Stimulated activated CD4-positive, alpha-beta T cell treated with anti-CD3 and anti-CD28 coated beads, Interleukin-1b, Interleukin-23, amount 100 ng/mL, for 24 hours (primary cell): ENCODE measurements at places on chromosomes 7 and 10.

DNA sequence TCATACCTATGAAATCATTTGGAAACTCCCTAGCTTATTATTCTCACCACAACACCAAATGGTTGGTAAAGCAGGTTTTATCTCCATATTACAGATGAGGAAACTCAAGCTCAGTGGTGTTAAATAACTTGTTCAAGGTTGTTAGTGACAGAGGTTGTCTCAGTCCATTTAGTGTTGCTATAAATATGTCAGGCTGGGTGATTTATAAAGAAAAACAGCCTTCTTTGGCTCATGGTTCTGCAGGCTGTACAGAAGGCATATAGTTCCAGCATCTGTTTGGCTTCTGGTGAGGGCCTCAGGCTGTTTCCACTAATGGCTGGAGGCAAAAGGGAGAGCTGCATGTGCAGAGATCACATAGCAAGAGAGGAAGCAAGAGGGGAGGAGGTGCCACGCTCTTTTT, 96.6 kb downstream of the ZNF438 start:
- DNase-seq, result no peak

DNA sequence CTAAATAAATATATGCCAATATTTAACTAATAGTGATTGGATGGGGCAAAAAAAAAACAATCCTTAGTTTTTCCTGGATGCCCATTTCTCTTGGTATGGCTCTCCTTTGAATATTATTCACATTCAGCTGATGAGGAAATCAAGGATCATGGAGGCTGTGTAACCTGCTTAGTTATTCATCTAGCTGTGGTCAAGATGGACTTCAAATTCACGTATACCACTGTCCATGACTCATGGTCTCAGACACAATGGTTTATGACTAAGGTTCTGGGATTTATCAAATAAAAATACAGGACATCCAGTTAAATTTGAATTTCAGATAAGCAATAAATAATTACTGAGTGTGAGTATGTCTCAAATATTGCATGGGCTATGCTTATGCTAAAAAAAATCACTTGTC, 191.5 kb upstream of the CELF2 start:
- no peak for DNase-seq

DNA sequence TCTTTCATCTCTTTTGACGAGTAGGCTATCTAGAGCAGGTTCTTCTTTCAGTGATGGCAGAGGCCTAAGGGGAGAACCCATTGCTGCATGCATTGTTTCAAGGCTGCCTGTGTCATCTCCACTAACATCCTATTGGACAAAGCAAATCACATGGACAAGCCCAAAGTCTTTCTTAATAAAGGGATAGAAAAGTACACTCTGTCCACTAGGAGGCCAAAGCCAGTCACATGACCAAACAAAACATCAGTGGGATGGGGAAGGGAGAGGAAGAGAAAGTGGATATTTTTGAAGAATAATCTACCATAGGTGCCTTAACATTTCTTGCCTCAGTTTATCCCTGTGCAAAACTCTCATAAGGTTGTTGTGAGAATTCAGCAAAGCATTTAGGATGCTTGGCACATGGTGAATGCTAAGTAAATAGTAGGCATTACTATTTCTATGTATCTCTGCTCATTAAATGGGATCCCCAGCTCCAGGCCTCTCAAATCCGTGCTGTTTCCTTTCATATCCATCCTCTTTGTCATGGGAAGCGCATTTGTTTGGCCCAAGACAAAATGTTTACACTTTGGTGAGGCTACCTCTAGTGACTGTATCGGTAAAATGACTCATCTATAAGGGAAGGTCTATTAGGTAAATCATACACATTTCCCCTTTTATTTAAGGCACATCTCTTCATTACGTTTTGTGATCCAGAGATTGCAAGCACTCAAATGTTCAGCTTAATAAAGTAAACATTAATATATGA, 16.7 kb upstream of the CADPS2 start:
- DNase-seq, result no peak

DNA sequence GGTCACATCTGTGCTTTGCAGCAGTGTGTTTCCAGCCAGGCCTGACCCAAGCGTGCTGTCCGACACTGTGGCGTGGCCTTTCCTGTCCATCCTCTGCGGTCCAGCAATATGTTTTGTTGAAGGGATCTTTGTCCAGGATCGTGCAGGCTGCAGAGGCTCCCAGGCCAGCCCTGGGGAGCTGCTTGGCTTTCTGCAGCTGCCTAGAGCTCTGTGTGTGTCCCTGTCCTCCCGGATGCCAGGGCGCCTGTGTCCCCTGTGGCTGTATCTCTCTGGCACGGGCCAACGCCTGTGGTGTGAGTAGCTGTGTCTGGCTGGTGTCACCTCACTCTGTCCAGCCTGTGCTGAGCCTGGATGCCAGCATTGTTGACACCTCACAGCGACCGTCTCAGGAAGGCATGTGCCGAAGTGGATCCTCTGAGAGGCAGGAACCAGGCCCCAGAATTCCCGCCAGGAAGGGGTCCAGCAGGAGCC, 94.5 kb downstream of the INPP5A start:
- DNase-seq, result no peak

DNA sequence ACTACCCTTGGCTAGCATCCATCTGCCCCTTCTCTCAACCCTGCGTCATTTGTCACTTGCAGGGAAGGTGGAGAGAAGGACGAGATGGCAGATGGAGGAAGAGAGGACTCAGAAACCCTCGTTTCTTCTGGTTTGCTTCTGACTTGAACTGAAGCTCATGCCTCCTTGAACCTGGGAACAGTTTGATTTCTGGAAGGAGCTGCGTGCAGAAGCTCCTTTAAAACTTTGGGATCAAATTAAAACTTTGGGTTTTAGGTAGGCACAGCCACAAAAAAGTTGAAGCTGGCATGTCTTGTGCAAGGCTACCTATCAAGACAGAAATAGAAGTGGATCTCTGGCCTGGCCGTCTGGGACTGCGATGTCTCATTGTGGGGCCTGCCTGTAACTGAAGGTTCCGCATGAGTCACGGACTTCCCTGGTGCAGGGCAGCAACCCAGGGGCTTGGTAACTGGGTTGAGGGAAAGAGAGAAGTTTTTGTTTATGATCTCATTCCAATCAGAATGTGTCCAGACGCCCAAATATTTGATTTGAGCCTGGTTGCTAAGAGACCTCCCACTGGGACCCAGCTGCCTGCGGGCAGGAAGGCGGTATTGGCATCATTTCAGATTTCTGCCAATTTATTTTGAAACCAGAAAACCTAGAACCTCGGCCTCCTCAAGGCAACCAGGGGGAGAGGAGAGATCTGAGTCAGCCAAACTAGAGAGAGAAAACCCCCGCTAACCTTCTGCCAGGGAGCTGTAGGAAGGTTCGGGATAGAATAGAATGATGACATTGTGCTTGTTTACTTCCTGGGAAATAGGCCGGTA, 15.8 kb upstream of the CAMK1D start:
- no peak for DNase-seq

- DNase-seq, result no peak
Observed at GRCh38 chr7:15291699-15292098, 270.1 kb downstream of the AGMO start.

DNA sequence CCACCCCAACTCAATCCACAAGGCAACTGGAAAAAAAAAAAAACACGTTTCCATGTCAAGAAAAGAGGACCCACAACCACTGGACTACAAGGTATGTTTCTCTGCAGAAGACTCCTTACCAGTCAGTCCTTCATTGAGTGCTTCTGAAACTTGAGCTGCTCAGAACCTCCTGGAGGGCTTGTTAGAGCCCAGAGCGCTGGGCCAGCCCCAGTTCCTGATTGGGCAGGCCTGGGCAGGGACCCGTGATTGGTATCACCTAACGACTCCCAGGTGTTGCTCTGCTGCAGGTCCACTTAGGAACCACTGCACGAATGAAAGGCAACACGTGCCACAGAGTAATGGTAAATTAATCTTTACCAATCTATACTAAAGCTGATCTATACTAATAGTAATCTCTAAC, 473 bp upstream of the CCDC201 start:
- no peak for DNase-seq

DNA sequence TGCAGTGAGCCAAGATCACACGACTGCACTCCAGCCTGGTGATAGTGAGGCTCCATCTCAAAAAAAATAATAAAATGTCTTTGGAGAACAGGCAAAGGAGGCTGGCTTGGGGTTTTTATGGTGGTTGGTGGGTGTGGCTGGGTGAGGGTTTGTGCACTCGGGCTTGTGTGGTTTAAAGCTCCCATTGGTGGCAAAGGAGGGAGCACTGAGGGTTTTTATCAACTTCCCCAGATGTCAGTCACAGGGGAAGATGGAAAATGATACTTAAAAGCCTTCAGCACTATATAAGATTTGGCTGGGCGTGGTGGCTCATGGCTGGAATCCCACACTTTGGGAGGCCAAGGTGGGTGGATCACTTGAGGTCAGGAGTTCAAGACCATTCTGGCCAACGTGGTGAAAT, 16.3 kb upstream of the RNF216 start:
- DNase-seq, result no peak

- no peak for DNase-seq
Observed at GRCh38 chr7:84823530-84823929, 363.3 kb downstream of the SEMA3D start.

- DNase-seq, result no peak
Observed at GRCh38 chr7:7399707-7400106, 136.0 kb downstream of the COL28A1 start.

- DNase-seq, result no peak
Observed at GRCh38 chr10:71279590-71280170, 39.4 kb upstream of the SLC29A3 start.

DNA sequence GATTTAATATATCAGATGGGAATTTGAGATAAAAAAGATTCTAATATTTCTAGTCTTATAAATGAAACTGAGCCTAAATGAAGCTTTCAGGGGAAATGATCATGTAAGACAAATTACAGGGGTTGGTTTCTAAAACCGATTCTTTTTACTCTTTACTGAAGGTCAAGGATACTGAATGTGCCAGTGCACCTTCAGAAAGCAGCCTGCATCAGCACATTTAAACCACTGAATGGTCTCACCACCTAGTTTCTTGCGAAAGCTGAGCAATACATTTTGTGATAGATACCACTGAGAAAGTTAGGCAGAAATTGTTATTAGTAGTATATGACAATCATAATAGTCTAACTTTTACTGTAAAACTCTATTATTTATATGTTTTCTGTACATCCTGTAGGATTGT, 180.7 kb downstream of the PCDH15 start:
- no peak for DNase-seq

- no peak for DNase-seq
Observed at GRCh38 chr7:76380623-76380966, 21.8 kb upstream of the YWHAG start.

- DNase-seq, result no peak
Observed at GRCh38 chr7:155663937-155664336, 19.5 kb downstream of the RBM33 start.

GRCh38 chr10:29719281-29719675, 84.5 kb upstream of the SVIL start:
- DNase-seq, result no peak

GRCh38 chr10:63388421-63389031, 77.3 kb downstream of the JMJD1C start:
- no peak for DNase-seq

DNA sequence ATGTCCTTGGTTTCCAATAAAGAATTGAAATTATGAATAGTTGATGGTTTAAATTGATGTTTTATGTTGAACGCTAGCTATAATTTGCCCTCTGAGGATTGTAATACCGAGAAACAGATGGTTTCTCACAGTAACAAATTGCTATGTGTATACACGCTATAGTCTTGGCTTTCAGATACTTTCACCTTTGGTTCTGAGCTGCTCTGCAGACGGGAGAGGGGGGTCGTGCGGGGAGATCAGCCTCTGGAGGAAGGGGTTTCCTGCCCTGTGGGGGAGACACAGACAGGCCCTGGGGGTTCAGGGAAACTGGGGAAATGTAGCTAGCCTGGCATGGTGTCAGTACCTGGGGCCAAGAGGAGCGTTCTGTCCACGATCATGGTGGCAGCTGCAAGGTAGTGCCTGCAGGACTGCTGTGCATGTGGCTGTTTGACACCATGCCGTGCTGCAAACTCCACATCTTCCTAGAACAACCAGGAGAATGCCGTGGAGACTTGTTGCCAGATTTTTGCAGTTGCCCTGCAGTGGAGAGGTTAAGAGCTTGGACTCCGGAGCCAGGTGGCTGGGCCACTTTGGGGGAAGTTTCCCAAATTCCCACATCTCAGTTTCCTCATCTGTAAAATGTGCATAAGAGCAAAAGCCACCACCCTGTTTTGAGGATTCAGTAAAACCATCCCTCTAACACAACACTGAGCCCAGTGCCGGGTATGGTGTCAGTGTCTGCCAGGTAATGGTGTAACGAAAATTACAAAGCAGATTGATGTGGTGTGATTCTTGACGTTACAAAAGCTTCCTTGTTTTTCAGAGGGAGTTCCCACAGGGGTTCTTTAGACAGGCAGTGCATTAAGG, 167.9 kb downstream of the CUX1 start:
- no peak for DNase-seq

DNA sequence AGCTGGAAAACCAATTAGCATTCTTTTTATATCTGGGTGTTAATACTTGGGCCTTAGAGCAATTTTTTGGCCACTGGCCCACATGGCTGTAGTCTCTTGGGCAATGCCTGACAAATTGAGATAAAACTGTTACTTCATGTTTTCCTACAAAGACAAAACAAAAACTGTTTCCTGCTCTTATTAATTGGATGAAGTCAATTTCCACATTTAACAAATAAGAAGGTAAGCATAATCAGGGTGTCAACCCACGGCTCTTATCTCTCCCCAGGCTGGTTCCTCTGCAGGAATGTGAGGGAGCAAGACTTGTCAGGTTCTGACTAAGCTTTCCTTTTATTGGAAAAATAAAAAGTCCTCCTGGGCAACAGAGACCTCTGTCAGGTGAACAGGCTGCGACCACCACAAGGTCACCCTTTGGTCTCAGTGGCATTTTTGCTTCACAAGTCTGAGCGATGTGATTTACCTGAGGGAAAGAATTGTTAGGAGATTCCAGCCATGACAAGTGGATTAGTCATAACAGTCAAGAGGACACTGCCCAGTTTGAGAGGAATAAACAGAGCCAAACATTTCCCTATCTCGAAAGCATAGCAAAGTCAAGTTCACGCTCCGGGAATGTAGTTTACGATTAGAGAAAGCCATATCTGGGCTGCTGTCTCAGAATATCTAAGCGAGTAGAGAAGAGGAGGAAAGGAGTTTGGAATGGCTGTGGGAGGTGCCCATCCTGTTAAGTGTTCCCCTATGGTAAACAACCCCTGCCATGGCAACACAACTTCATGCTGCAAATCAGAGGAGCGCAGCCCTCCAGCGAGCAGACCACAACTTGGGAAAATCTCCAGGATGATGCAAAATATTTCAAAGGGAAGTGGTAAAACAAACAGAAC, 144.4 kb downstream of the TES start:
- DNase-seq, result no peak

GRCh38 chr10:3790272-3790671, 5.3 kb upstream of the KLF6 start:
- DNase-seq, result no peak

DNA sequence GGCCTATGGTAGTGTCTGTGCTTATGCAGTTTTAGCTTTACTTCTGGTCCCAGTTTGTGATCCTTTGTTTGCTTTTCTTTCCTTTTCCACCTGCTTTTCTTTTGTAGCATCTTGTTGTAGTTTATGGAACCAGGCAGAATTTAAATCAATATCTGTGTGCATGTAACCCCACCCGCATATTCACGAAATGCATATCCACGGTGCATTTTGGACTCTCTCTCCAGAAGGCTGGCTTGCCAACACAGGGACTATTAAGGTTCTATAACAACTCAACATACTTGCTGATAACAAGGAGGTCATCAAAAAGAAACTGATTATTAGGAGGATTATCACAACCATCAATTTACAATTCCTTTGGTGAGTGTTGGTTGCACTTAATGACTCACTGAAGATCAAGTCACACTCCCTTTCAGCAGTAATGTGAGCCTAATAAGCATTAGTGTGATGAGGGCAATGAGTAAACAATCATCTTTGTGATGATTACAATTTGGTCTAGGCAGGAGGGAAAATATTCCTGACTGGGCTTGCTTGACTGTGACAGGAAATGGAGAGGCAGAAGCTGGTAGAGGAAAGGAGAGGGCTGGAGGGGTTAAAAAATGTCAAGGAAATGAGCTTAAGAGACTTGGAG, 378.6 kb downstream of the REEP3 start:
- DNase-seq, result no peak
